HT-29 (cell line): ENCODE measurements at places on chromosomes 2 and 18. TPM values are rescaled to one million over a fixed set of nuclear protein-coding genes. Genes with fewer than 3 reads are reported as not detected.

TRIM54 gene
- 5.8 and 7.1 TPM in 2 replicates for total RNA-seq

GRCh38 chr2:156023229-156023869 lies 309.2 kb downstream of the NR4A2 start:
- no peak for DNase-seq

DNA sequence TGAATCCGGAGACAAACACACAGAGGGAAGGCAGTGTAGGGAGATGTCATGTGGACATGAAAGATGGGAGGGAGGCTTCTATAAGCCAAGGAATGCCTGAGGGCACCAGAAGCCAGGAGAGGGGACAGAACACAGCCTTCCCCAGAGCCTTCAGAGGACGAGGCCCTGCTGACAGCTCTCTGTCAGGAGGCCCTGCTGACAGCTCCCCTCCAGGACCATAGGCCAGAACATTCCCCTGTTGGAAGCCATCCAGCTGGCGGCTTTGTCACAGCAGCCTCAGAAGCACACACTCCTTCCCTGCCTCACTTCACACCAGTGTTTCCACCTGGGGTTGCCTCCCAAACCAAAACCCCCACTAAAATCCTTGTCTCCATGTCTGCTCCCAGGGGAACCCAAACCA lies 171.3 kb upstream of the ID2 start:
- DNase-seq: no peak

GRCh38 chr2:217660423-217660822 lies 342.4 kb downstream of the TNS1 start:
- DNase-seq: no peak

GRCh38 chr2:36427790-36428243 lies 72.2 kb downstream of the CRIM1 start:
- DNase-seq: no peak

DNA sequence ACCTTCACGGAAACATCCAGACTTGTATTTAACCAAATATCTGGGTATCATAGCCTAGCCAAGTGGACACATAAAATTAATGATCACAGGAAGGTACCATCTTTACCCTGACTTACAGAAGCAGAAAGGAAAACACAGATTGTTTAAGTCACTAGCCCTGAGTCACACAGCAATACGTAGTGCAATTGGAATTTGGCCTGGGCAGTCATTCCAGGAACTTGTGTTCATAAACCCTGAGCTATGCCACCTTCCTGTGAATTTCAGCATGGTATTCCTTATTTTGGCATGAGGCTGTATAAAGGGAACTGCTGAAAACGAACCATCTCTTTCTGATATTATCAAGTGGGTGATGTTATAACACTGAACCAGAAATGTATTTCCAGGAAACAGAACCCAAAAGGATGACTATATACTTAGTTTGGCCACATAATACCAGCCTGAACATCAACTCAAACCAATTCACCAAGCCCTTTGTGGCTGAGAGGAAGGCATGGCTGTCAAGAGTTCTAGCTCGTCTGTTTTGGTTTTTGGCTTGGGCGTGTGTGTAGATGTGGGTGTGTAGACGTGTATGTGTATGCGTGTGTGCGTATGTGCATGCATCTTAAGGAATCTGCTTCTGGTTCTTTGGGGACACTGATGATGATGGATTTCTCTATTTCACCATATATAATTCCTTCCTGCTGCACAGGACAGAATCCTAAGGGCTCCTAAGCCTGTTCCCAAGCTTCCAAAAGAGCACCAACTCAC lies 533.4 kb upstream of the ID2 start:
- DNase-seq: peak; percentile 9

- DNase-seq: no peak
These were observed 92.6 kb upstream of the CERS6 start for GRCh38 chr2:168363347-168364092.

SERPINB12 gene
- total RNA-seq: not detected in 2 replicates

DNA sequence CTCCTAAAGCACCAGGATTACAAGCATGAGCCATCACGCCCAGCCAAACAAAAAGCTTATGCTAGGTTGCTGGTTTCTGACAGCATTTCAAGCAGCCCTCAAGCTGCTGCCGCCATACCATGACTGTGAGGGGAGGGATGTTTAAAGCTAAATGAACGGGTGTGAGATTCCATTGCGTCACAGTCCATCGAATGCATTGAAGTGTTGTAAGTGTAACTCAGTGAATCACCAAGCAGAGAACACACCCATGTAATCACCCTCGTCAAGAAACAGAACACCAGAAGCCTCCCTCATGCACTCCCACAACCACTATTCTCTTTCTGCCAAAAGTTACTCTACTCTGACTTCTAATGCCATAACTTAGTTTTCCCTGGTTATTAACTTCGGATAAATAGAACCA lies 32.8 kb upstream of the MC5R start:
- DNase-seq: no peak

SERPINE2 gene
- 1.9 and 5.6 TPM in 2 replicates for total RNA-seq

DNA sequence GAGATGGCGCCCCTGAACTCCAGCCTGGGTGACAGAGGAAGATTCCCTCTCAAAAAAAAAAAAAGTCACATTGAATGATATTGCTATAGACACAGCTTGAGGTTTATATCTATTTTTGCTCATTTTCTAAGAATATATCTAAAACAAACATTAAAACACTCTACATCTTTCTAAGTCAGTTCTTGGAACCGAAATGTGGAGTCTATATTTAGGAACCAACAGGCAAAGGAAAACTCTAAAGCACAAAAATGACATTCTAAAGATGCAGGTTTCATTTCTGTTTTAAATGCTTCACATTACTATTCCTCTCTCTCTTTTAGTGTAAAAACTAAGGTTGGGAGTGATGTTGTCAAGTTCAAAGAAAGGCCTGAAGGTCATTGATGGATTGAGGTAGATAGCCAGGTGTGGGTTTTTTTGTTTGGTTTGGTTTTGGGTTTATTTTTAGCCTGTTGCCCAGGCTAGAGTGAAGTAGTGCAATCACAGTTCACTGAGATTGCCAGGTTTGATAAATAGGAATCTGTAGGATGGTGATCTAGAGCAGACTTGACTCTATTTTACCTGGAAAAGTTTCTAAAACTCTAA lies 194.0 kb upstream of the RBBP8 start:
- no peak for DNase-seq

- DNase-seq: no peak
These were observed 22.1 kb upstream of the CNOT11 start for GRCh38 chr2:101230541-101231001.

DNA sequence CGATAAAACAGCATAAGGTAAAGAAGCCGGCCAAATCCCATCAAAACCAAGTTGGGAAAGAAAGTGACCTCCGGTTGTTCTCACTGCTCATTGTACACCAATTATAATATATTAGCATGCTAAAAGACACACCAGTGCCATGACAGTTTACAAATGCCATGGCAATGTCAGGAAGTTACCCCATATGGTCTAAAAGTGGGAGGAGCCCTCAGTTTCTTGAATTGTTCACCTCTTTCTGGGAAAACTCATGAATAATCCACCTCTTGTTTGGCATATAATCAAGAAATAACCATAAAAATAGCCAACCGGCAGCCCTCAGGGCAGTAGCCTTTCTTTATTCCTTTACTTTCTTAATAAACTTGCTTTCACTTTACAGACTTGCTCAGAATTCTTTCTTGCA lies 544.9 kb upstream of the SETBP1 start:
- DNase-seq: no peak

GRCh38 chr2:26559556-26559955 lies 81.6 kb downstream of the CIB4 start:
- DNase-seq: no peak

REEP1 gene
- total RNA-seq: 0.13 TPM in 1 of 2 replicates, not detected in the other

- no peak for DNase-seq
These were observed 14.5 kb upstream of the PLA2R1 start for GRCh38 chr2:160076914-160077313.

DNA sequence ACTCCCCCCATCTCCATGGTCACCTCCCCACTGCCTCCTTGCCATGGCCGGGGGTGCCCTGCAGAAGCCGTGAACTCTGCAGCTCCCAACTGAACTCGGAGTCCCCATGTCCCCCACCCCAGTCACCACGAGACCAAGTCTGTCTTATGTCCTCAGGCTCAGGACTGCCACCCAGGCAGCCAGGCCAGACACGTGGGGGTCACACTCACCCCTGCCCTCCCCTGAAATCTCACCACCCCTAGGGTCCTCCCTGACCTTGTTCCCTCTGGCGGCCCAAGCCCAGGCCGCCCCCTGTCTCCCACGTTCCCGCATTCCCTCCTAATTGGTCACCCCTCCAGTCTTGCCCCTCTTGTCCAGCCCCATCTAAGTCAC lies 11.0 kb downstream of the AQP12A start:
- DNase-seq: no peak

NOP58 gene
- total RNA-seq: 67.2 and 73.4 TPM in 2 replicates

DNA sequence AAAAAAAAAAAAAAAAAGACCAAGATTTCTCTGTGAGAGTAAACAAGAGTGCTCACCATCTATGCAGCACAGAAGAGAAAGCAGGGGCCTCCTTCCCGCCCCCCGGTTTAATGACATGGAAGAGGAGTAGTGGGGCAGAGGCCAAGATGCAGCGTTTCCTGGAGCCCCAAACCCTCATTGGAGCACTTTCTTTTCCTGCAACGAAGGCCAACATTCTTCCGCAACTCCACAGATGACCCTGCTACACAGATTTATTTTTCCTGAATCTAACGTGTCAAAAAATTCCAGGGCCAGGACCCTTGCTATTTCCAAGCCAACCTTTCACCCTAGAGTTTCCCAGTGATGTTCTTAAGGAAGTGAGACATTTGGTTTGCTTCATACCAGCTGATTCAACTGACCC lies 189.6 kb downstream of the MIB1 start:
- no peak for DNase-seq

DNA sequence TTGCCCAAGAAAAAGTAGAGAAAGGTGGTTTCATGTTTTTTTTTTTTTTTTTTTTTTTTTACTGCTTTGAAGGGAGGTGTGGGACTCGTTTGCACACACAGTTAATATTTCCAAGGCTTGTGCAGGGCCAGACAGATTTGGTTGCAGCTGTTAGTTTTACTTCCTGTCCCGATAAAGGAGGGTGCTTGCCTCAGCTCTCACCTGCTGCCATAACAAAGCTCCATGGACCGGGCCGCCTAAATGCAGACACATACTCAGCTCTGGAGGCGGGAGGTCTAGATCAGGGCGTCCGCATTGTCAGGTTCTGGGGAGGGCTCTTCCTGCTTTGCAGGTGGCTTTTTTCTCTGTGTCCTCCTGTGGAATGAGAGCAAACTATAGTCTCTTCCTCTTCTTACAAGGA lies 69.9 kb downstream of the ODC1 start:
- DNase-seq: no peak

- DNase-seq: no peak
These were observed 210.7 kb downstream of the KLHL29 start for GRCh38 chr2:23595601-23596251.

DNA sequence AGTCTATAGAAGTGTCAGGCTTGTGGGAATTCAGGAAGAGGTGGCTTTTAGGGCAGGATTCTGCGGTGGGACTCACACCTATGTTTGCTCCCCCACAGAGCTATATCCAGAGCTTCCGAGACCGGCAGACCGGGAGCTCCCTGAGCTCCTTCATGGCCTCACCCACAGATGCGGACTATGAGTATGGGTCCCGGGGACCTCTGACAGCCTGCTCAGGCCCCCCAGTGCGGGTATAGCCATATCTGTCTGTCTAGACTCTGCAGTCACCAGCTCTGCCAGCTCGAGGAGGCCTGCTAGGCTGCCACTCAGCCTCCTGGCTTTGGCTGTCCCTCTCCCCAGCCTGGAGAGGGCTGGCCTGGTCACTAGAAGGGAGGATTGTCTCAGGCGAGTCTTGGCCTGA lies 5.8 kb downstream of the TMEM198 start:
- DNase-seq: no peak

DNA sequence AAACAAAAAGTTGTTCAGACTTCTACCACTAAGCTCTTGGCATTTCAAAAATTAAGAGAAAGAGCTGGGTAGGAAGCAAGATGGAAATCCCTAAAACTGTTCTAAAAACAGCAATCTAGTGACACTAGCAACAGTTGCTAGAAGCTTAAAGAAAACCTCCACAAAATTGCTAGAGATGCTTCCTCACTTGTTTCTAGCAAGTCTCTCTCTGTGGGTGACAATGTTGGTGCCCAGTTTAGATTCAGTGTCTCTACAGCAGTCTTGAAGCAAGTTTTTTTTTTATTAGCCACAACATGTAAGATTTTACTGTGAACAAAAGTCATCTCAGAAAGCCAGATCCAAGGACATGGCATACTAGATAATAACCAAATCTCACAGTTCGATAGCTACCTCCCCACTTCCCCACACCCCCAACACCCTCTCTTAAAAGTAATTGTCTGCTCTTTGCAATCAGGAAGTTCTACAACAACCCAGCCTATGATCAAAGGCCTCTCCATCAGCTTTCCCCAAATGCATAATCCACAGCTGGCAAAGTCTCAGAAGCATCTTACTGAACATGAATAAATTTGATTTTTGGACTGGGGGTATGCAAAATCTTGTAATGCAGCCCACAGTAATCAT lies 70.0 kb downstream of the ANKRD44 start:
- no peak for DNase-seq

WDR54 gene
- 50.8 and 52.3 TPM in 2 replicates for total RNA-seq
